ENCODE measurements at places on chromosomes 2 and 18.

- no peak for DNase-seq
Measured at GRCh38 chr2:27977731-27978312, 87.3 kb downstream of the BABAM2 start.

GRCh38 chr18:51941999-51942398 lies 398.0 kb upstream of the DCC start:
- DNase-seq = no peak

- no peak for DNase-seq
Measured at GRCh38 chr2:37637190-37637860, 34.1 kb downstream of the CDC42EP3 start.

- no peak for DNase-seq
Measured at GRCh38 chr2:43110442-43110871, 115.9 kb downstream of the ZFP36L2 start.

DNA sequence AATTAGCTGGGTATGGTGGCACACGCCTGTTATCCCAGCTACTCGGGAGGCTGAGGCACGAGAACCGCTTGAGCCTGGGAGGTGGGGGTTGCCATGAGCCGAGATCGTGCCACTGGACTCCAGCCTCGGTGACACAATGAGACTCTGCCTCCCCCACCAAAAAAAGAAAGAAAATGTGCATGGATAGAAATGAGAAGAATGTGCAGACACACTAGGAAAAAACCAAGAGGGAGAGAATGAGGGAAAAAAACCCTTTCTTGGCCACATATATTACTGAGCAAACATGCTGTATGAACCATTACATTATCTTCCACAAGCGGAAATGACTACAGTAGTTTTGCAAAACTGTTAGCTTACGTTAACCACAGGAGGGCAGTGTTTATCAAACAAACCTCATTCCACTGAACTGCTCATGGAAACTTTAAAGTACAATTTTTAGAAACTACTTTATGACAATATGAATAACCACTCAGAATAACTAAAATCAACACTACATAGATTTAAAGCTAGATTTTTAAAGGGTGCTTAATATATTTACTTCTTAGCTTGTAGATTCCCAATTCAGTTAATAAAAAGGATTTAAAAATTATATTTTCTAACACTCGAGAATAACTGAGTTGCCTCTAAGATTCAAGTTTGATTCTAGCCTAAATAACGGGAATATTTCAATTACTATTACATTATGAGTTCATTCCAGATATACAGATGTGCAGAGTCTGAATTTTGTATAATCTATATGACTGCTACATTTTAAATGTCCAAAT lies 26.4 kb downstream of the ASXL2 start:
- DNase-seq = peak; percentile 82

- DNase-seq = no peak
Measured at GRCh38 chr2:119231975-119232665, 8.5 kb downstream of the STEAP3 start.

DNA sequence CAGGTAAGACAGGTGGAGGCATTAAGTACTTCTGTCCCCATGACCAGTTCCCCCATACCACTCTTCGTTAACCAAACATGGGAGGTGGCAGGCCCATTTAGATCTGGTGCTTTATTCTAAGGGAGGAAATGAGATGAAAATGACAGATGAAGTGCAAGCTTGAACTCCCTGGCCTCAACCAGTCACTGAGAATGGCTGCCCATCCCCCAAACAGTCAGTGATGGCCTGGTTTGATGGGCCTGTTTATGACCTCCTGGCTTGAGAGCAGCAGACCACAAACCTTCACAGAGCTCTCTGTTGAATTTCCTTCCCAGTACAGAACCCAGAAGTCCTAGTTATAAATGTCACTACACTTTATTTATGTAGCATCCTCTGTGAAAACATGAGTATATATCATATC lies 31.1 kb downstream of the EPAS1 start:
- no peak for DNase-seq

DNA sequence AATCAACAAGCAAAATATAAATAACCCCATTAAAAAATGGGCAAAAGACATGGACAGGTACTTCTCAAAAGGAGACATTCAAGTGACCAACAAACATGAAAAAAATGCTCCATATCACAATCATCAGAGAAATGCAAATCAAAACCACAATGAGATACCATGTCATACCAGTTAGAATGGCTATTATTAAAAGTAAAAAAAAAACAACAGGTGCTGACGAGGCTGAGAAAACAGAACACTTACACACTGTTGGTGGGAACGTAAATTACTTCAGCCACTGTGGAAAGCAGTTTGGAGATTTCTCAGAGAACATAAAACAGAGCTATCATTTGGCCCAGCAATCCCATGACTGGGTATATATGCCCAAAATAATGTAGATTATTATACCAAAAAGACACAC lies 69.1 kb downstream of the CWC22 start:
- no peak for DNase-seq

DNA sequence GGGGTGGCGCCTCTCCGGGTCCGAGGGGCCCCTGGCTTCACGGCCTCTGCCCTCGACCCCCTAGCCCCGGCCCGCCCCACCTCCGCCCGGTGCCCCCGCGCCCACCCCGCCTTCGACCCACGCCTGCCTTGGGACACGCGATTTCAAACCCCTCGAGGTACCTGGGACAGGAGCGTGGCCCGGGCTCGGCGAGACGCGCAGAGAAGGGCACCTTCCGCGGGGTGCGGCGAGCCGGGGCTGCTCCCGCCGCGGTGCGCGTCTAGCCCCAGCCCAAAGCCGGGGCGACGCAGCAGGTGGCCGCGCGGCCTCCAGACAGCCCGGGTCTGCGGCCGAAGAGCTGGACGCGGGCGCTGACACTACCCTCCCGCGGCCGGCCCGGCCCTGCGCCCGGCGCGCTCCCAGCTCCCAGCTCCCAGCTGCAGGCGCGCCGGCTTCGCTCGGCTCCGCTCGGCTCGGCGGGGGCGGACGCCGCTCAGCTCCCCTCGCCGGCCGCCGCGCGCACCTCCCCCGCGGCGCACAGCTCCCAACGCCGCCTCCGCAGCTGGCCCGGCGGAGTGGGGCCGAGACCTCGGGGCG lies at the start of gene CRACDL:
CRACDL (minus strand) TSS at position 449 of the 576 bp plus-strand sequence. CDS start 89,425 bp downstream, outside the sequence.
- DNase-seq = no peak

DNA sequence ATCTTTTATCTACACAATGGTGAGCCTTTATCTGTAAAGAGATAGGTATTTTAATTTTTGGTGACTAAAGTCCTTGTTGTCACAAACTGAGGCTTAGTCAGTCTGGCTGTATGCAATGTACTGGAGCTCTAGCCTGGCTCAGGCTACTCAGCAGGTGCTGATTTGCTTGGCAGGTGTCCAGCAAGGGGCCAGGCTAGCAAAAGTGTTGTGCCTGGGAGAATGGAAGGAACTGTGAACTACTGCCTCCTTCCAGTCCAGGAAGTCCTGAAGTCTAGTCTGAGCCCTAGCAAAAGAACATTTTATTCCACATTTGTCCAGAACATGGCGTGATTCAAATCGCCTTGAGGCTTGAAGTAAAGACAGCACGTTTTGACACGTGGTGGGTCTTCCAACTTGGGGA lies 260.5 kb downstream of the CCDC85A start:
- DNase-seq = no peak

DNA sequence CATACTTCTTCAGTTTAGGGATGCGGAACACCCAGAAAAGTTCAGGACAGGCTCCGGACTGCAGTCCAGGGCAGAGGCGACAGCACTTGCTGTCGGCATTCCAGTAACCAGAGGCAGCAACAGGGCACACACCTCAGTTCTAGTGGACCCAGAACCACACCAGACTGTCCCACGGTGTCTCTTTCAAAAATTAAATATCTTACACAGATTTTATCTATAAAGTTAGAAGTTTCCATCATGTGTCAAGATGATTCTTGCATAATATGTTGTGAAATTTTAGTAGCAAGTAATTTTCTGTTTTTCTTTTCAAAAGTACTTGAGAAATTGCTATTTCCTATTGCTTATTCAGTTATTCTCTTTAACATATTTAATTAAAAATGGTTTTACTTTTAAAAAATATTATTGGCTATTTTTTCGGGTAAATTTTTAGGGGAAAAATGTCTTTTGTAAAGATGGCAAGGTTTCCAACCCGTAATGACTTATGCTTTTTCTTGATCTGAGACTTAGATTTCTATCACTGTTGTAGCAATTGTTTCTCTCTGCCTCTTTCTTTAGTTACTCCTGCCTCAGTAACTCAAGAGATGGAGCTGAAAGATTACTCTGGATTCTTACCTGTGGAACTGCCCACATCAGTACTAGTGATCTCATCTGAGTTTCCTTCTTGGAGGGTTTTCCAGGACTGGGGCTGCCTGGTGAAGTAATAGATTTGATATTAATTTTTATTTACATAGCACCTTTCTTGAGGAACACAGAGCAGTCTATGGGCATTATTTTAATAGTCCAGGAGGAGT lies 182.7 kb downstream of the LTBP1 start:
- no peak for DNase-seq

GRCh38 chr2:218780851-218781690 lies 876 bp upstream of the CYP27A1 start:
- no peak for DNase-seq

GRCh38 chr18:73270920-73271634 lies 403.3 kb upstream of the NETO1 start:
- DNase-seq = no peak

- no peak for DNase-seq
Measured at GRCh38 chr2:62181843-62182242, 14.1 kb upstream of the B3GNT2 start.

DNA sequence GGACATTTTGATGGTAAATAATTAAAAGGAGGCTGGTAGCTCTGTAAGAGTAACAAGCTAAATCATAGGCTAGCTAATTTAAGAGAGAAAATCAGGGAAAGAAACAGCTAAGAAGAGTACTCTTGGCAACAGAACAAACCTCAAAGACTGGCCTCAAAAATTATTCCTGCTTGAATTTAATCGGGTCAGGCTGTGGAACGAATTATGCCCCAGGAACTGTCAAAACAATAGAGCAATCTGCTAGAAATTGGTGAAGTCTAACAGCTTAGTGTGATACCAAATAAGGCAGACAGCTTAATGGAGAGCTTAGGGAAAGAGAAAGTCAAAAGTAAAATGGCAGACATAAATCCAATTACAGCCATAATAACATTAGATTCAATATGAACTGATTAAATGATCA lies 215.7 kb downstream of the MREG start:
- DNase-seq = no peak

DNA sequence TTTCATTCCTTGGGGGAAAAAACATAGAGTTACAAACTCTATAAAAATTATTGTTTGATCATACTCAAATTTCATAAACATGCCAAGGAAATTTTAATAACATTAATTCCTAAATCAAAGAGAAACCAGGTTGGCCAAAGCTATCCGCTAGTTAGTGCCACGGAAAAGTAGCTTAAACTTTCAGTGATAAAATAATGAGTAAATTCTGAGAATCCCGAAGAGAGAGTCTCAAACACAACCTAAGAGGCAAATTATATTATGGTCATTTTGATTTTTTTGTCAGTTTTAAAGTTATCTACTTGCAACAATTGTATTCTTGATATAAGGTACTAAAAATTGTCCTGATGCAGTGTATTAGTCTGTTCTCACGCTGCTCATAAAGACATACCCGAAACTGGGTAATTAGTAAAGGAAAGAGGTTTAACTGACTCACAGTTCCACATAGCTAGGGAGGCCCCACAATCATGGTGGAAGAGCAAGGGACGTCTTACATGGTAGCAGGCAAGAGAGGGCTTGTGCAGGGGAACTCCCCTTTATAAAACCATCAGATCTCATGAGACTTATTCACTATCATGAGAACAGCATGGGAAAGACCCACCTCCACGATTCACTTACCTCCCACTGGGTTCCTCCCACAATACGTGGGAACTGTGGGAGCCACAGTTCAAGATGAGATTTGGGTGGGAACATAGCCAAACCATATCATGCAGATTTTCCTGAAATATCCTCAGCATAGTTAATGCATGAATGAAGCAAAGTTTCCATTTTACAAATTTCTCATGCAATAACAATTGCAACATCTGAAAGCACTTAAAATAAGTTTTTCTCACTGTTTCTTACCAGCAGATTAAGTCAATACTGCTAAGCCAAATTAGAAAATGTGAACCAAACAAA lies 205.9 kb upstream of the STK17B start:
- no peak for DNase-seq

- DNase-seq = no peak
Measured at GRCh38 chr2:46368401-46368800, 71.2 kb downstream of the EPAS1 start.

DNA sequence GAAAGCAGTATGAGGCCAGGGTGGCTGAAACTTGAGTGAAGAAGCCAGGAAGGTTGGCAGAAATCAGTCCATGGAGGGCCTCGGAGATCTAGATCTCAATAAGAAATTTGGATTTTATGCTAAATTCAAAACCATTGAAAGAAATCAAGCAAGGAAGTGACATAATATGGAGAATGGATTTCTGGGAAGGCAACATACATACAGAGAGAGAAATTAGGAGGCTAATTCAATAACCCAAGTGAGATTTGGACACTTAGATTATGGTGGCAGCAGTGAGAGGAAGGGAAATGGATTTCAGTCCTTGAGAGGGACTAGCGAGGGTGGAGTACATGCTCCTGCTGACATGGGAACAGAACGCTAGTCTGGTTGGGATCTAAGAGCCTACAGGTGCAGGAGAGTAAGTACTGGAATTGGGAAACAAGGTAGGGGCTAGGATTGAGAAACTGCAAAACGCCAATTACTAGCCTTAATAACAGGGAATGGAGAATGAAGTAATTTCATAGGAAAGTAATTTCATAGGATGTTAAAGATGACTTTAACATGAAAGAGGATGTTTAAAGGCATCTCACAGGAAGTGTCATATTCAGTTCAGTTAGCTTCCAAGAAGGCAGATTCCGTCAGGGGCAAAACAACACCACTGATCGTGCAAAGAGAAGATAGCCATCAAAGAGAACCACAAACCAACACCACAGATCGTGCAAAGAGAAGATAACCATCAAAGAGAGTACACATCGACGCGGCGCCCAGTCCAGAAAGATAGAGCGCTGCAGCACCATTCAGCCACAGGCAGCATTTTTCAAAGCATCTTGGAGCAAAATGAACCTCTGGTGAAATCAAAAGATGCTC lies 27.2 kb downstream of the CDKL4 start:
- DNase-seq = peak; percentile 93

- no peak for DNase-seq
Measured at GRCh38 chr2:38907743-38908562, 18.3 kb downstream of the ARHGEF33 start.

DNA sequence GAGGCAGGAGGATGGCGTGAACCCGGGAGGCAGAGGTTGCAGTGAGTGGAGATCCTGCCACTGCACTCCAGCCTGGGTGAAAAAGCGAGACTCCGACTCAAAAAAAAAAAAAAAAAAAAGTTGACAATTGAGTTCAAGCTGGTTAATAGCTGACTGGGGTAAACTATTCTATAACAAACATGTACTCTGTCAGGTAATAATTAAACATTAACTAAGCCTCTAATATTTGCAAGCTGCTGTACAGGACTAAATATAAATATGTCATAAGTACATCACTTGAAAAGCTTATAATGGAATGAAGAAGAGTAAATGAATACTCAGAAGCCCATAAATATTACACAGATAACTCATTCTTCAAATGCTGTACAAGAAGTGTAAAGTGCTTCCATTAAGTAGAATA lies 190.4 kb upstream of the CRIM1 start:
- DNase-seq = no peak

GRCh38 chr2:127121776-127122176 lies 14.8 kb upstream of the BIN1 start:
- DNase-seq = no peak

All from GF-D8 (cell line).